ENCODE measurements at places on chromosomes 2 and 18.
A peak's percentile ranks its signal among the peaks of the same experiment; 100 is the strongest.

GRCh38 chr2:230757476-230757875 is 44.8 kb downstream of the CAB39 start:
- no peak for DNase-seq

- DNase-seq = no peak
Observed at GRCh38 chr2:124501575-124502152, 476.6 kb downstream of the CNTNAP5 start.

DNA sequence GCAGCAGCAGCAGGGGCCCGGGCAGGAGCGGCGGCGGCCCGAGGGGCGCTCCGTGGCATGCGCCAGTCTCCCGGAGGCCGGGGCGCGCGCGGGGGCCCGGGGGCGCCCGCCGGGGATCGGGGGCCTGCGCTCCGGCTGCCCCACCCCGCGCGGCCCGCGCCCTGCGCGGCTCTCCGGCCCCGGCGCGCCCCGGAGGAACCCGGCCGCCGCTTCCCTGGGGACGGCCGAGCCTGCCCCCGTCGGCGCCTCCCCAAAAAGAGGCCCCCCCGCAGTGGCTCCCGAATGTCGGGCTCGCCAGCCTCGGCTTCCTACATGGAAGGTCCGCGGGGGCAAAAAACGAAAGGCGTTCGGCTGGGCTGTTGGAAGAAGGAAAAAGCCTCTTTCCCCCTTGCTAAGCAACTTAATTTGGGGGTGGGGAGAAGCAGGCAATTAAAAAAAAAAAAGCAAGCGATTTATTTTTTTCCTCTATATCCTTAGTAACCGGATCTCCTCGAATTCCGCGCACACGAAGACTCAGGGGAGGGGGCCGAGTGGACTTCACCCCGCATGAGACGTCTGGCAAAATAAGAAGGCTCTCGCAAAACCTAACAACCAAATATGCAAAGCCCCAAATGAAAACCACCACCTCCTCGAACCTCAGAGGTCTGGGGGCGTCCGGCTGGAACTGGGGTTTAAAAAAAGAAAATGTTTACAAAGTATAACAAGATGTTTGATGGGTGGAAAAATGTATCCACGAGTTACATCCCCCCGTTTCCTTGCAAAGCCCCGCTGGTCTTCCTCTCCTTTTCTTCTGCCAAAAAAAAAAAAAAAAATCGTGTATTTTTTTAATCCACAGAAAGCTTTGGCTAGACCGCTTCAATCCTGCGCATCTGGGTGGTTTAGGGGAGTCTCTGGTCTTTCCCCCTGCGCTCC is at the start of gene SMAD7:
SMAD7 (minus strand) TSS at position 430 of the 912 bp plus-strand sequence. CDS start 541 bp downstream, outside the sequence.
- no peak for DNase-seq

GRCh38 chr18:63590373-63590772 is 3.2 kb downstream of the SERPINB13 start:
- no peak for DNase-seq

GRCh38 chr2:23243073-23243659 is 141.8 kb upstream of the KLHL29 start:
- DNase-seq = no peak

GRCh38 chr2:4445821-4446220 is 742.4 kb downstream of the DCDC2C start:
- DNase-seq = no peak

GRCh38 chr2:230909841-230910545 is 15.0 kb downstream of the GPR55 start:
- DNase-seq = no peak

- no peak for DNase-seq
Observed at GRCh38 chr2:205865056-205865455, 182.8 kb downstream of the NRP2 start.

- peak; percentile 80 for DNase-seq
Observed at GRCh38 chr2:28359222-28360057, 33.2 kb upstream of the FOSL2 start.

DNA sequence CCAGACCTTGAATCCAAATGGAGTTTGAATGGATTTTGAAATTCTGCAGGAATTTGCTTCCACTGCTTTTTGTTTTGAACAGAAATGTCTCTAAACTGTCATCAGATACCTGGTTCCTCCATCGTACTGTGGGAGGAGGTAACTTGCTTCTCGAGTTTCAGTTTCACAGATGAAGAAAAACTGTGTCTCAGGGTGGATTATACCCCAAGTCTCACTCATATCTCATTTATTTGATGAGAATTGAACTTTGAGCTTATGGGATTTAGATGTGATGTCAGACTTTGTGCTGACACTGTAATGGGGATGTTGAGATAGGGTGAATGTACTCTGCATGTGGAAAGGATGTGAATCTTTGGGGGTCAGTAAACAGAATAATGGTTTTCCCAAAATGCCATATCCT is 107.5 kb downstream of the GORASP2 start:
- DNase-seq = no peak

DNA sequence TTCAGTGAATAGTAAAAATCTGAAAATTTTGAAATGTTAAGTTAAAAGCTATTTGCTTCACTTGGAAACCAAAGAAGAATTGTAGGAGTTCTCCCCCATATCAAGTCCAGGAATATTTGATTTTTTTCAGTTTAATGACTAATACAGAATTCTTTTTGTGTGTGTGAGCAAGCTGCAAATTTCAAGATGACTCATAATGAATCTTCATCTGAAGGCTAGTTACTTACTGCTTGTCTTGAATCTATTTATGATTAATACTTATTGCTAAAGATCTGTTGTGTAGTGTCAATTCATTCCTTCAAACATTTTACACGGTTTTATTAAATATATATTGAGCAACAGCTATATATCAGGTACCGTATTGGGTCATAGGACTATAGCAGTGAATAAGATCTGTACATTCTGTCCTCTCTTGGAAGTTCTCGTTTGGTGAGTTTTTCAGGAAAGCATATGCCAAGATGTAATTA is 47.8 kb upstream of the CAVIN2 start:
- no peak for DNase-seq

- DNase-seq = no peak
Observed at GRCh38 chr2:66692521-66693054, 257.7 kb downstream of the MEIS1 start.

DNA sequence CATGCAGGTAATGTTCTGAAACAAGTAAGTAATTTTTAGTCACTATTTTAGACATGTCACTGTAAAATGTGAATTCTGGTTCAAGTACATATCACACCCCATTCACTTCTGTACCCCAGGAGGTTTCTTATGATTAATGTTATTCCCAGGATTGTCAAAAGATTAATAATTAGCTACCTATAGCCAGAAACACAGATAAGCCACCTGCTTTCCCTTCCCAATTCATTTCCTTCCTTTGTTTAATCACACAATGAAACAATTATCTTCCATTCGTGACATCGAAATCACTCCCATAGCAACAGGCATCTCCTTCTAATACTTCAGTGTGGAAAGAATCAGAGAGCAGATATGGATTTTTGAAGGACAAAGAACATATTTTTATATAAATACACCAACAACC is 1650.3 kb upstream of the CELF4 start:
- DNase-seq = no peak

Data from effector memory CD4-positive, alpha-beta T cell (primary cell).